ENCODE measurements at places on chromosomes 4 and X. TPM values are rescaled to one million over a fixed set of nuclear protein-coding genes. Genes with fewer than 3 reads are reported as not detected.

GRCh38 chr4:45795135-45795534, 328.7 kb downstream of the GABRG1 start:
- DNase-seq, result no peak

DNA sequence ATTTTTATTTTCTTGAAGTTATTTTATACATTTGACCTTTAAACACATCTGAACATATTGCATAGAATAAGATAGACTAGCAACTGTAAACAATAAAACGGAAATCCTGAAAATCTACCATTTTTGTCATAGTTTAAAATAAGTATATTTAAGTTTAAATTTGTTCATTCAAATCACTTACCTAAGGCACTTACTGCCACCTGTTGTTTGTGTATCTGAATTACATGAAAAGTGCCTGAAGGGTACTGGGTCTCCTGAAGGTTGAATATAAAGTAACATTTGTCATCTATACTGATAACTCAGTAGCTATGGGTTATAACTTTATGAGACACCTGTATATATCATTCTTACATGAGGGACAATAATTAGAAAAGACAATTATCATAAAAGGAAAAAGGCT, 38.6 kb downstream of the TRPC5 start:
- DNase-seq, result no peak

The MAGEA8 gene
- total RNA-seq, result not detected

The USP17L30 gene
- not detected for total RNA-seq

The LDB2 gene
- total RNA-seq, result 258 TPM

Data from dermis blood vessel endothelial cell (primary cell).